ENCODE measurements at places on chromosomes 7 and 10.

DNA sequence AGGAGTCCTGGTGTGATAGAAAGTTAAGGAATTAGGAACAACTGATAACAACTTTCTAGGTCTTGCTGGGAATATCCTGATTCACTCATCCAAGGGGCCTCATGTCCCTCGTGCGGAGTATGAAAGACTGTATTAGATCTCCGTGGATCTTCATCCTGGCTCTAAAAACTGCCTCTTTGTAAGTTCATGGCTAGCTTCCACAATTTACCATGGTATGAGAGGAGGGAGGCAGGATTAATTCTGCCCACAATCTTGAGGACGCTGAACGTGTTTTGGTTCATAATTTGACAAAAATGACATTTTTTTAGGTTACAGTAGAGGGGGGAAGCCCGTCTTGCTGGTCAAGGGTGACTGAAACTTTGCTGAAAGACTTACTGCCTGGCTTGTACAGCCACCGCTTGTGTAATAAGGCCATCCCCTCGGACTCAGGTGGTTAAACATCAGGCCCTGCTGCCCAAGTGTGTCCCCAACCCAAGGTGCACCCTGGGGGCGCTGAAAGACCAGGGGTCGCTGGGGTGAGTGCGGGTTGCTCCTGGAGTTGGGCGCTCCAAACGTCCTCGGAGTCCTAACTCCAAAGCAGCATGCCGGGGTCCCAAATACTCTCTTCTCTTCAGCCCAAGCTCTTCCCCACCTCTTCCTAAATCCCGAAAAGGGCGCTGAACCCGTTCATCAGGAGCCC lies 733 bp downstream of the HIBADH start:
- peak; percentile 44 for DNase-seq

- no peak for DNase-seq
These were observed 2.2 kb downstream of the ITGB1 start for GRCh38 chr10:32955790-32956189.

- peak; percentile 84 for DNase-seq
These were observed 78.9 kb downstream of the MKI67 start for GRCh38 chr10:128047351-128047750.

DNA sequence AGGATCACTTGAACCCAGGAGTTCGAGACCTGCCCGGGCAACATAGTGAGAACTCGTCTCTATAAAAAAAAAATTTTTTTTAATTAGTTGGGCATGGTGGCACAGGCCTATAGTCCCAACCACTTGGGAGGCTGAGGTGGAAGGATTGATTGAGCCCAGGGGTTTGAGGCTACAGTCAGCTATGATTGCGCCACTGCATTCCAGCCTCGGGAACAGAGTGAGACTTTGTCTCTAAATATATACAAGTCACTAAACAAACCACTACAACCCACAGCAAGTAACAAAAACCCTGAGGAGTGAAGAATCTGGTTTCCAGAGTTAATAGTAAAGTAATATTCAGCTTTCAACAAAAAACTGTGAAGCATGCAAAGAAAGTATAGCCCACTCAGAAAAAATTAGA lies 32.7 kb upstream of the HHEX start:
- no peak for DNase-seq

DNA sequence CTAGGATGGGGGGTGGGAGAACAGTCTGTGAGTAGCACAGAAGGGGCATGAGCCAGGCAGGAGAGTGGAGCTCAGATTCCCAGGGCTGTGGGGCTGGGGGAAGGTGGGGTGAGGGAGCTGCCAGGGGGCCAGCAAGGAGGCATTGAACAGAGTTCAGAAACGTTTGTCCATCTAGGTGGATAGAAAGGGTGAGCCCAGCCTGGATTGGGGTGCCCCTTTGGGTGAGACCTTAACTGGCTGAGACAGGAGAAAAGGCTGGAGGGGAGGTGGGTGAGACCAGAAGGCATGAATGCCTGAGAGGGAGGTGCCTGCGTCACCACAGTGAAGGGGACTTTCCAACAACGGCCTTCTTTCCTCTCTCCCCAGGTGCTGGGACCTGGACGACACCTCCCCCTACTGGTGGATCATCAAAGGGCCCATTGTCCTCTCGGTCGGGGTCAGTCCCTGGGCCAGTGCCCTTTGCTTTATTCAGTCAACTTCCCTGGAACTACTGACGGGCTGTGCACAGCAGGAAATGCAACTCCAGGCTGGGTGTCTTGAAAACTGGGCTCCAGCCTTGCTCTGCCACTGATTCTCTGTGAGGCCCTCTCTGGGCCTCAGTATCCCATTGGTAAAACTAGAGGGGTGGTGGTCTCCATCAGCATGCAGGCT lies 11.0 kb downstream of the GHRHR start:
- peak; percentile 28 for DNase-seq

DNA sequence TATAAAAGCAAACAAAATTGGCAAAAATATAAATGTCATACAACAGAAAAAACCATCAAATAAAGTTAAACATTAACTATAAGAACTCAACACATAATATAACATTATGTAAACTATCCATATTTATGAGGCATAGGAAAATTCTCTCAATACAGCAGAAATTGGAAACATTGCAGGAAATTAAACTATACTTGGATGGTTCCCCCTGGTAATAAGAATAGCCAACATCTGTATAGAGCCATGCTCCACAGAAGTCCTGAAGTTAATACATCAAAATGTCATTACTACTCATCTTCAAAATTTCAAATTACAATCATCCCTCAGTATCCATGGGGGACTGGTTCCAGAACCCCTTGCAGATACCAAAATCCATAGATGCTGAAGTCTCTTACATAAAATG lies 350.5 kb downstream of the PARD3 start:
- DNase-seq: no peak

- no peak for DNase-seq
These were observed 795.3 kb upstream of the CELF2 start for GRCh38 chr10:10222304-10222841.

DNA sequence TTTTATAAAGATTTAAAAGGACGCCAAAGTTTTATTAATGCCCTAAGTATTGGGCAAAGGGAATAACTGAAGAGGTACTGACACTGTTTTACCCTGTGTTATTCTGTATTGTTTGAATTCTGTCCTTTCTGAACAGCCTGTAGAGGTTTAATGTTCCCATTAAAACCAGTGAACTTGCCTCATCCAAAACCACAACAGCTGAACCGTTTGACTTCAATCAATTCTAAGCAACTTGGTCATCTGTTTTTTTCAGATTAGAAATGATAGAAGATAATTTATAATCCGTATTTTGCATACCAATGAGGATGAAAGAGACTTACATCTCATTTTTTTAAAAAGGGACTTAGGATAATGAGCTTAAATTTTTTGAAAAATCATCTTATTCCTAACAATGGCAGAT lies 40.4 kb downstream of the HACD1 start:
- no peak for DNase-seq

GRCh38 chr10:43166207-43166879 lies 28.1 kb downstream of the CSGALNACT2 start:
- DNase-seq: no peak

- DNase-seq: no peak
These were observed 44.1 kb downstream of the HGF start for GRCh38 chr7:81725812-81726127.

DNA sequence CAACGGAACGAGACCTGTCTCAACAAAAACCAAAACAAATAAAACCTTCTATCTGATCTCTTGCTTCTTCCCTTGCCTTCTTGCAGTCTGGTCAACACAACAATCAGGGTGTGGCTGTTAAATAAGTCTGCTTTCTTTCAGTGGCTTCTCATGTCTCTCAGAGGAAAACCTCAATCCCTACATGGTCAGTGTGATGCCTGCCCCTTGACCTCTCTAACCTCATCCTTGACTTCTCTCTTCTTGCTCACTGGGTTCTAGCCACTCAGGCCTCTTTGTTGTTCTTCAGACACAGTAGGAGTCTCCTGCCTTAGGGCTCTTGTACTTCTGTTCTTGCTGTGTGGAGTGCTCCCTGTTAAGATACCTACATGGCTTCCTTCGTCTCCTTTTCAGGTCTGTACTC lies 220.4 kb downstream of the SDHAF3 start:
- DNase-seq: no peak

DNA sequence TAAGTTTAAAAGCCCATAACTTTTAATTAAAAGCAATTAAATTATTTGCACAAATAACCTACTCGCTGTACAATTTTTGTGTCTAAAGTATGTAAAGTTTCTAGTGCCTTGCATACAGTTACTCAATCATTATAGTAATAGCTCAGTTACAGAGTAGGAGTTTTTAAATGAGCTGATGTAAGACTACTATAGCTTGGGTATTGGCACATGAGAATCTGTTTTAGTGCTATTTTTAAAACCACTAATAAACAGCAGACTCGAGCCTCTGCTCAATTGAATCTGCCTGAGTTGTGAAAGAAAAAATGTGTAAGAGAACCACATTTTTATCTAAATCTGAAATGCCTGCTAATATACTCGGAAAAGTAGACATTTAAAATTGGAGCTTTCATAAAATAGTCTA lies 31.1 kb downstream of the CTNNA3 start:
- no peak for DNase-seq
